NK-92 treated with Interleukin-12 subunit alpha and Interleukin-12 subunit beta, amount 100 ng/mL, for 24 hours (cell line): ENCODE measurements at places on chromosomes 2 and 18.

DNA sequence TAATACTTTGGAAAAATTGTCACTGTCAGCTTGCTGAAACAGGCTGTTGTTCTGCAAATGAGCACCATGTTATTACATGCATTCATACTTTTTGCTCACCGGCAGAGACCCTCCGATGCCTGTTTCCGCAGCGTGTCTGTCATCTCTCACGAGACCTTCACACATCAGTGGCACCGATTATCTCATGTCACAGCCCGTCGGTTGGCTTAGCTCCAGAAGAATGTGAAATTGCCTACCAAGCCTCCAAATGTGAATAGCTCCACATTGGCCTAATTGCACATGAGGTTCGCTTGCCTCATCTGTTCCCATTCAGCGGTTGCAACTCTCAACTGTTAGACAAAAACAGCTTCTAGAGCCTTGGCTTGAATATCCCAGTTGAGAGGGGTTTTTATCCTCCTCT lies 233.0 kb downstream of the ACTR3 start:
- DNase-seq, result no peak

DNA sequence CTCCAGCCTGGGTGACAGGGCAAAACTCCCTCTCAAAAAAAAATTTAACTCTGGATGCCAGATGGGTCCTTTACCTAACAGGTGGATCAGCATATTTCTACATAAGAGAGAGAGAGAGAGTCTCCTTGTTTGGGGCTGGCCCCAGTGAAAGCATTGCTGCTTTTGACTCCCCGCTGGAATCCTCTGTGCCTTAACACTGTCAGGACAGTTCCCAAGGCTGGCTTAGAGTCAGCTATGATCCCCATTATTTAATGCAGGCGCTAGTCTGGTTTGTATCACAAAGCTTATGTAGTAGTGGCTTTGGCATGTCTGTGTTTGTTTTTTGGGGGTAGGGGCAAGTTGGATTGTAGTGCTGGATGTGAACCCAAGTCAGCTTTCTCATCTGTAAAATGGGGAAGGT lies 9.4 kb downstream of the INPP4A start:
- DNase-seq, result no peak

DNA sequence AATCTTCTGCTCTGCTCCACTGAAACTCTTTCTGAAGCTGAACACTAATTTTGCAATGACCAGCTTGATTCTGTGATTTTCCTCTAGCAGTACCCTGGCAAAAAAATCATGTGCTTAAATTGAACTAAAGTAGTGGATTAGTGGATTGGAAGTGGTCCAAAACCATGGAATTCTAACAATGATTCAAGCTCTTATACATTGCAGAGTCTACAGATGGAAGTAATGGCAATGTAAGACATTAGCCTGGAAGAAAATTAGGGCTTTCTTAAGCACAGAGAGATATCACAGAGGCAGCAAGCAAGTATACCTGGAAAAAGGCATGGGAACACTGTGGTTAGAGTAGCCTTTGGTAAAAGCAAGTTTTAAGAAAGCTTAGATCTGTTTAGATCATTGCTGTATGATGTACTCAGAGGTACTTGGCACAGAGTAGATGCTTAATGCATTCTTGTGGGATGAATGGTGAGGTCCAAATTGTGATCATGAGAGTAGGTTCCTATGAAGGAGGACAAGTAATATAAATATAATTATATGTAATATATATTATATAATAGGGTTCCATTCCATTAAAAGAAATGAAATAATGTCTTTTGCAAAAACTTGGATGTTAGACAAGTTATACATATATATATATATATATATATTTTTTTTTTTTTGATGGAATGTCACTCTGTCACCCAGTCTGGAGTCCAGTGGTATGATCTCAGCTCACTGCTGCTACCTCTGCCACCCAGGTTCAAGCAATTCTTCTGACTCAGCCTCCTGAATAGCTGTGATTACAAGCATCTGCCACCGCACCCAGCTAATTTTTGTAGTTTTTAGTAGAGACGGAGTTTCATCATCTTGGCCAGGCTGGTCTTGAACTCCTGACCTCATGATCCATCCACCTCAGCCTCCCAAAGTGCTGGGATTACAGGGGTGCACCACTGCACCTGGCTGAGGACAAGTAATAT lies 172.2 kb upstream of the SCN7A start:
- no peak for DNase-seq

GRCh38 chr18:11324510-11324909 lies 175.1 kb upstream of the PIEZO2 start:
- DNase-seq, result no peak

- no peak for DNase-seq
Observed at GRCh38 chr18:71115261-71115660, 826.4 kb downstream of the SOCS6 start.

- no peak for DNase-seq
Observed at GRCh38 chr18:63238693-63239075, 80.9 kb downstream of the BCL2 start.
